ENCODE measurements at places on chromosomes 3 and 15.

GRCh38 chr15:29678504-29679034 lies 143.7 kb downstream of the TJP1 start:
- no peak for DNase-seq

DNA sequence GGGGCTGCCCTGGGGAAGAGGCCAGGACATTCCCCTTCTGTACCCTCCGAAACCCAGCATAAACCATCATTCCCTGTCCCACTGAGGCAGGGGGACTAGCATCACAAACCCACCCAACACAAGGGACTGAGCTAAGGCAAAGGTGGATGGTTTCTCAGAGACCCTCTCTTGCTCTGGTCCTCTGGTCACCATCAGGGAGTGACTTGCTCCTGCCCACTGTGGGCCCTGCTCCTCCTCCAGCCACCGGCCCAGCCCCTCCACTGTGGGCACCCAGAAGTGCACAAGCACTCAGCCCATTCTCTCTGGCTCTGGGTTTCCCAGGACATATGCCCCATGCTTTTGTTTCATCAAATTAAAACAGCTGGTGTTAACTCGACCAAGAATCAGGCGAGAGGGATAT lies 44.9 kb downstream of the PTH1R start:
- no peak for DNase-seq

DNA sequence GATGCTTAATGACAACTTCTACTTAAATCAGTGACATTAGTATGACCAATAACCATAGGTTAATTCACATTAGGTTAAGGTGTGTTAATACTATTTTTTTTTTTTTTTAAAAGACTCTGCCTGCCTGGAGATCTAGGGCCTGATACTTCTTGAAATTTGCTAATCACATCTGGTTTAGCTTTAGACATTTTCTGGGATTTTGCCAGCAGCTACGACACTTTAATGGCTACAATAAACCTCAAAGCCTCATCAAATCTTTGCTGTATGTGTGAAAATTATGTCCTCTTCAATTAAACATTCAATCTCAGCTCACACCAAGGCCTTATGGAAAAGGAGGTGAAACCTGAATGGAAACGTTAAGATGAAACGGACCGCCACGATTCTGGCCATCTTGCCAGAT lies 167.9 kb downstream of the GREM1 start:
- DNase-seq: no peak

DNA sequence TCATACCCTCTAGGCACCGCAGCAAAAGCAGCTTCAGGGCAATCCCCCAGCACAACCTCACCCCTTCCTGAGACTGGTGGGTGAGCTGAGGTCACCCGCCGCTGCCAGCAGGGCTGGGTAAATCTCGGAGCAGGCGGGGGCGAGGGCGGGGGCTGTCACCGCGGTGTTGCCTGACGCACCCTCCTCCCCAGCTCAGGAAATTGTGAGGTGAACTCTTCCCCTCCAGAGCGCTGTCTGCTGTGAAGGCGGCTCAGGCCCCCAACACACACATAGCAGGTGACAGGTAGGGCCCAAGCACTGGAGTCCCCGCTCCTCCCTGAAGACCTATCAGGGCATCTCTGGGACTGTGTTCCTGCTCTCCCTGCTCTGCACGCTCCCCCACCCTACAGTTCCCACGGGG lies 30.2 kb upstream of the FURIN start:
- DNase-seq: no peak

DNA sequence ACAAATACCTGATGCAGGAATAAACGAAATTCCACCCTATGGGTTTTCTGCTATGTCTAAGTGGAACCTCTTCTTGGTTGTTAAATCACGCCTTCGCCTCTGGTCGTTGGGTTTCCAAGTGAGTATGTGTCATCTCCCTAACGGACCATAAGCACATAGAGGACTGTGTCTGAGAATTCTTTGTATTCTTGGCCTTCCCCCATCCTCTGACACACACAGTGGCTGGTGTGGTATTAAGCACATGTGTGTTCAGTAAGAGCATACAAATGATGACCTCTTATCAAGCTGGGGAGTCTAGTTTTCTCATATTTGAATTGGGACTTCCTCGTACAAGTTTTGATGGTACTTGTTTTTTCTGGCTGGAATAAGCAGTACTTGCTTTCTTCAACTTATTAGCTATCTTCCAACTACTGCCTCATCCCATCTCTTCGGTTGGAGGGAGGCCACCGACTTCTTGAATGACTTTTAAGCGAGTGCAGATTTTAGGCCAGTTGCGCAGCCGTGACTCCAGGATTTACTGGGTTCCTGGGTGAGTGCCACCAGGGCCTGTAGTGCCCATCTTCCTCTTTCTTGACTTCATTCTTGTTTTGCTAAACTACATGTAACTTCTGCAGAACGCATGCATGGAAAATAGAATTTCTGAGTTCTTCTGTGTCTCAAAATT lies 240.2 kb downstream of the ADAMTS17 start:
- no peak for DNase-seq

- DNase-seq: no peak
These were observed 73.2 kb upstream of the ZBED2 start for GRCh38 chr3:111668326-111668725.

Data from ureter (tissue), 1 donor.